HCEC 1CT (cell line): ENCODE measurements at places on chromosomes 16 and 17.

DNA sequence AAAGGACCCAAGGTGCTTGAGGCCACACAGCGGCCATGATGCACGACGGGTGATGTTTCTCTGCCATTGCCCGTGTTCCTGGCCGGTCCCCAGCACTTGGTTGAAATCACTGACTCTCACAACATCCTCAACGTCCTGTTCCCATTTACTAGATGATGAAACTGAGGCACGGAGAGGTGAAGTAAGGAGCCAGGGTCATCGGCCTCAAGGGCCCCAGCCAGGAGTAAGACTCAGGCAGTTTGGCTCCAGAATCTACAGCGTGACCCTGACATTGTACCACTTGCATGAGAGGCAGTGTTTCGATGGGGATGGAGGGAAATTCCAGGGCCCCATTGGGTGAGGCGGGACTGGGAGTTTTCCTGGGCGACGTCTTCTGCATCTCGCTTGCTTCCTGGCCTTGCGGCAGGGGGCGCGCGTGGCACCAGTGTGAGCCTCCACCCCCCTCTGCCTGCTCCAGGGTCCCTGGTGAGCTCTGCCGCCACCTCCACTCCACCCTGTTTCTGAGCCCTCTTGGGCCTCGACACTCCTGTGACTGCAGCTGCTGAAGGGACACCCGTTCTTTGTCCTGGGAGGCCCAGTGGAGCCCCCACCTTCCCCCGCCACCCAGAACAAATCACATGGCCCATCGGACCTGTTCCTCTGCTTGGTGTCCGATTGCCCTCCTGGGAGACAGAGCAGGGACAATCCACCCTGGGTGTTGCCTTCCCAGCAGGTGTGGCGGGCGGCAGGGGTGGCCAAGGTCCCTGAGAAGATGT lies 133.0 kb upstream of the GSE1 start:
- no peak for DNase-seq

GRCh38 chr16:51994597-51994996 lies 552.3 kb downstream of the TOX3 start:
- no peak for DNase-seq

GRCh38 chr17:33816036-33816435 lies 439.0 kb upstream of the CCL2 start:
- DNase-seq, result no peak

DNA sequence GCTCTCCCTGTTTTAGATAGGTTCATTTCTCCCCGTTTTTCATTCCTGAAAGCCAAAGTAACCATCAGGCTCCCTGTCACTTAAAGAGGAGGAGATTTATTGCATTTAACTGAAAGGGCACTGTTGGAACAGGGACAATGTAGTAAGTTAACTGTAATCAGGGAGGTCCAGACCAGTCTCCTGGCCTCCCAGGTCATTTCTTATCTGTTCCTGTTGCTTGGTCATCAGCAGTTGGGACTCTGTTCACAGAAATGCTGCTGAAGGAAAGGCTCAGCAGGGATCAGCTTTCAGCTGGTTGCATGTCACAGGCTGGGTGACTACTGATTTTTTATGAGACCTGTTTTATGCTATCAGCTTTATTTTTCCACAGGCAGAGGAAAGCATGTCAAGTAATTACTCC lies 622.6 kb upstream of the GOT2 start:
- DNase-seq, result no peak

DNA sequence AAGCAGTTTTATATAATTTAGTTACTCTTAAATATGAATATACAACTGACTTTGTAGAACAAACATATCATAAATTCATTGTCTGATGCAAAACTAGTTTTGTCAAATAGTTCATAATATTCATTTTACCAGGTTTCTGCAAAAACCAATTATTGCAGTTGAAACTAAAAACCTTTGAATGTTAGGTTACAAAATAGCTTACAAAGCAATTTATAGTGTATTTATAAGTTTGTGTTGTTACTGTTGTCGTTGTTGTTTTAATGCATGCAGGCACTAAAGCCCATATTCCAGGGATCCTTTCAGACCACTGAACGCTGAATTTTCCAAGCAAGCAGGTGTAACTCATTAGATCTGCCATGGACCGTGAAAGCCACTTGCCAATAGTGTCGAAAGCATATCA lies 427.6 kb downstream of the ZFHX3 start:
- DNase-seq, result no peak

DNA sequence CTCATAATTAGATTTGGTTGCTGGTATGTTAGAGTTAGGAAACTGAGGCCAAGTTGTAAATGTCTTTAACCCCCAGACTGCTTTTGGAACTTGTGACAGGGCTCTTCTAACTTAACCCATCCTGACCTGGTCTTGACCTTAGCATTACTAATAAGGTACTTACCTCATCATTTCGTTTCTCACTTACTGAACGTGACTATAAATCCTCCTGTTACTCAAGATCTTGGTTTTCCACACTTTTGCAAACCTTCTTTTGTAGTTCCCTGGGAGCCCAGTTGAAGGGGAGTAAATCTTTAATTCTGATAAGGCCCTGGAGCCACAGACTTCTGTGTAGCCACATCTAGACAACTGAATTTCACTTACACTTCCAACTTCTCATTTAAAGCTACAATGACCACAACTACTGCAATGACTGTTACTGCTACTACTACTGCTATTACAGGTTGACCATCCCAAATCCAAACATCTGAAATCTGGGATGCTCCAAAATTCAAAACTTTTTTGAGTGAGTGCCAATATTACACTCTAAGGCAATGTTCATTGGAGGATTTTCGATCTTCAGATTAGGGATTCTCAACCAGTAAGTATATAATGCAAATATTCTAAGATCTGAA lies 248.8 kb upstream of the TBX2 start:
- no peak for DNase-seq

DNA sequence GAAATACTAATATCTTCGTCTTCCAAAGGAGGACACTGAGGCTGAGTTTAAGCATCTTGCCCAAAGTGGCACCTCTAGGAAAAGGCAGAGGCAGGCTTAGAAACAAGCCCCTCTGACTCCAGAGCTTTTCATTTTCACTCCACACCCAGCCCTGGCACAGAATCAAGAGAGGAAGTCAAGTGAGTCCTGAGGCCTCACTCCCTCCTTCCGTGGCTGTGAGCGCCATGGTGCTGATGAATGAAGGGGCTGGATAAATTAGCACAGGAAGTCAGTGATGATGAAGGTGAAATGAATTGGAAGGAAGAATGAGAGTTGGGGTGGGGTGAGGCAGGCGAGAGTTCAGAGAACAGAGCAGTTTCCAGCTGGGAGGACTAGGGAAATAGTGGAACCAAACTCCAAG lies 179.3 kb downstream of the TMEM132E start:
- no peak for DNase-seq

DNA sequence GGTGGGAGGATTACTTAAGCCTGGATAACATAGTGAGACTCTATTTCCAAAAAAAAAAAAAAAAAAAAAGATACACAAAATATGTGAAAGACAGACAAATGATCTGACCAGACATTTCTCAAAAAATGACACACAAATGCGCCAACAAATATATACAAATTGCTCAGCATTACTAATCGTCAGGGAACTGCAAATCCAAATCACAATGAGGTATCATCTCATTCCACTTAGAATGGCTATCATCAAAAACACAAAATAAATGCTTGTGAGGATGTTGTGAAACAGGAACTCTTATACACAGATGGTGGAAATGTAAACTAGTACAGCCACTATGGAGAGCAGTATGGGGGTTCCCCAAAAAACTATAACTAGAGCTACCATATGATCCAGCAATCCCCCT lies 62.4 kb downstream of the STX8 start:
- peak; percentile 80 for DNase-seq

DNA sequence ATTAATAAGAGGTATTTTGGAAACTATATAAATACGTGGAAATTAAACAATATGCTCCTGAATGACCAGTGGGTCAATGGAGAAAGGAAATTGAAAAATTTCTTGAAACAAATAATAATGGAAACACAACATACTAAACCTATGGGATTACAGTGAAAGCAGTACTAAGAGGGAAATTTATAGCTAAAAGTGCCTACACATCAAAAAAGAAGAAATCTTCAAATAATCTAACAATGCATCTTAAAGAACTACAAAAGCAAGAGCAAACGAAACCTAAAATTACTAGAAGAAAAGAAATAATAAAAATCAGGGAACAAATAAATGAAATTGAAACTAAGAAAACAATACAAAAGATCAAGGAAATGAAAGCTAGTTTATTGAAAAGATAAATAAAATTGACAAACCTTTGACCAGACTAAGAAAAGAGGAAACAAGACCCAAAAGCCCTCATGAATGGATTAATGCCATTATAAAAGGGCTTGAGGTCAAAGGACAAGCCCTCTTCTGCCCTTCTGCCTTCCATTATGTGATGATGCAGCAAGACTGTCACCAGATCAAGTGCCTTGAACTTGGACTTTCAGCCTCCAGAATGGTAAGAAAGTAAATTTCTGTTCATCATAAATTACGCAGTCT lies 43.9 kb upstream of the ALDH3A1 start:
- no peak for DNase-seq

- DNase-seq, result no peak
Measured at GRCh38 chr17:49055181-49055927, 58.2 kb downstream of the IGF2BP1 start.

- no peak for DNase-seq
Measured at GRCh38 chr16:30184096-30184890, 891 bp downstream of the CORO1A start.
